ENCODE measurements at places on chromosomes 6 and 20.

- DNase-seq: peak; percentile 56
These were observed 102.6 kb downstream of the IBTK start for GRCh38 chr6:82144852-82145340.

- DNase-seq: peak; percentile 54
These were observed 6.4 kb upstream of the SLC12A5 start for GRCh38 chr20:46022411-46023147.

DNA sequence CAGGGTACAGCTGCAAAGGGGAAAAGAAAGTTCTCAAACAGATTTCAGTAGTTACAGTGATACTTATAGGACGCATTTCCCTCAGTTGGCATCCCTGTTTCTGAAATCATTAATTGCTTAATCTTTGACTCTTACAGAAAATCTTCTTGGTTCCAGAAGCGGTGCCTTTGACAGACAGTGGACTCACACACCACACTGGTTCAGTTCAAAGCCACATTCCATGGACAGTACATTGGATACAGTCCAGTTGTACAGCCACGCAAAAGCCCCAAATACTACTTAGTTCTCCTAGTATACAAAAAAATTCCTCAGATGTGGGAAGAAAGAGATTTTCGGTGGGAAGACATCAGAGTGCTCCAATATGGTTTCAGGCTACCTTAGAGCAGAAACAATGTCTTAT lies 460.4 kb downstream of the PRKN start:
- no peak for DNase-seq

- DNase-seq: peak; percentile 46
These were observed at the start of gene RGS17 for GRCh38 chr6:153131037-153131981. RGS17 (minus strand) TSS chr6:153131282; CDS start chr6:153044018, 87,264 bp downstream.

GRCh38 chr6:87826424-87826823 lies 124.4 kb upstream of the AKIRIN2 start:
- no peak for DNase-seq

- DNase-seq: no peak
These were observed 201.2 kb upstream of the PDE10A start for GRCh38 chr6:165864218-165864617.

DNA sequence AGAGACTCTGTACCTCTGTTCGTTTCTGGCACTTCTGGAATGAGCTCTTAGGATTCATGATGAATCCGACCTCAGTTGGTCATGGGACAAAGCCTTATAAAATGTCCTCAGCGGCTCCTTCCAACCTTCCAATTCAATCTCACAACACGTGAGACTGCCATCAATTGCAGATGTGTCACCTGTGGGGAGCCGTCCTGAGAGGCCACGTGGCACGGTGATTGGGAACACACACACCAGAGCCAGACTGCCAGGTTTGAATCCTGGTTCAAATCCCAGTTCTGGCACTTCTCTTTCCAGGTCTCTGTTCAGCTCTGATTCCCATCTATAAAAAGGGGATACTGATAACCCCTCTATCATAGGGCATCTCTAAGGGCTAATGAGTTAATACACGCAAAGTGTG lies 124.5 kb downstream of the ANKRD60 start:
- DNase-seq: no peak

DNA sequence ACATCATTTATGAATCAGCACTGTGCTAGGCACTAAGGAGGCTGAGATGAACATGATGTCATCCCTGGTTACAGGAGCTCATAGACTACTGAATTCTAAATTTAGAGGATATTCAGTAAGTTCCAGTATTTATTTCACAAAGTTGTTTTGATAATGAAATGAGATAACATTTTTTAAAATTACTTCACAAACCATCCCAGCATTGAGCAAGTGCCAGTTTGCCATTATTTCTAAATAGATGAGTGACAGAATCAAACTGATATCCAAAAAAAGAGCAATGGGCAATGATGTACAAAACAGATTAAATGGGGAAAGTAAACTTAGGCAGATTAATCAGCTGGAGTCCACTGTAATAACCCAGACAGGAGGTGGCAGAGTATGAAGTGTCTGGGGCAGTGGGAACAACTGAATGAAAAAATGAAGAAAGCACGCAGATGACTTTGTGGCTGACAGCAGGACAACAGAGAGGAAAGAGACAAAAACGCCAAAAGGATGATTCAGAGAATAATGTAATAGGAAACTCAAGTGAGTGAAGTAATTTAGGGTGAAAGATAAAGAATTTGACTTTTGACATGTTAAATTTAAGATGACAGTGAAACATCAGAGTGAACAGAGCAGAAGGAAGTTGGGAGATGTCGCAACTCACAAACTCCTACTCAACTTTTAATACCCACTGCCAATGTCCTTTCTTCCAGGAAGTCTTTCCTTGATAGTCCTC lies 70.2 kb downstream of the RCAN2 start:
- no peak for DNase-seq

- DNase-seq: no peak
These were observed 37.0 kb downstream of the FOXO3 start for GRCh38 chr6:108597572-108598304.

- no peak for DNase-seq
These were observed 54.8 kb downstream of the GPX5 start for GRCh38 chr6:28580475-28580874.

DNA sequence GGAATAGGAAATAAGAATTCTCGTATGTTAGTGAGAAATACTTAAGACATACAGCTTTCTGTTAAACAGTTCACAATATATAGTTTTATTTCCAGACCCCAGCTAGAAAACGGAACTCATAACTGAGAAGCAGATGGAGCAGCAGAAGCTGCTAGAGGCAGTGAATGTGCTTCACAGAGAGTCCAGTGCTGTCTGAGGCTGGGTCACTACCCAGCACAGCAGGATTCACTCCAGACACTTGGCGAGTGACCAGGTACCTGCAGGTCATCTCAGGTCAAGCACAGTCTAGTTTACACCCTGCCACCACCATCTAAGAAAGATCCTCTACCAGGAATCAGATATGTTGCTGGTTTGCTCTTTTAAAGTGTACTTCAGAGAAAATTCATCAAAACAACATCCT lies 243.1 kb upstream of the RAB32 start:
- no peak for DNase-seq

DNA sequence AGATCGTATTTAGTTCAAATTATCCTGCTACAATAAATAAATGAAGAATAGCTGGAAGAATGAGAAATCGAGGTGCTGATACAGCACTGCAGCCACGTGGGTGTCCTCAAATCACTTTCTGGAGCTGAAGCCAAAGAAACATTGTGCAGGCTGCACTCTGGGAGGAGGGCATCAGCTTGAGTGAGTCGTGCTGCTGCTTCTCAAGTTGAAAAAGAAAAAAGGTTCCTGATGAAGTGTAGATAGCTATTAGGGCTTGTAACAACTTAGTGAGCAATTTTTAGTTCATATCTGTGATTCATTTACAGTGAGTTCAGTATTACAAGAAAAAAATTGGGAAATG lies 40.5 kb downstream of the DSE start:
- DNase-seq: peak; percentile 39
